PC-3 (cell line): ENCODE measurements at places on chromosomes 4 and X. TPM values are rescaled to one million over a fixed set of nuclear protein-coding genes. Genes with fewer than 3 reads are reported as not detected.

Gene VSIG1
- total RNA-seq, result 0.84 and 4.8 TPM in 2 replicates

Gene SLITRK2
- total RNA-seq, result 0.07 TPM in 1 of 2 replicates, not detected in the other

Gene PDCL2
- total RNA-seq, result not detected in 2 replicates

DNA sequence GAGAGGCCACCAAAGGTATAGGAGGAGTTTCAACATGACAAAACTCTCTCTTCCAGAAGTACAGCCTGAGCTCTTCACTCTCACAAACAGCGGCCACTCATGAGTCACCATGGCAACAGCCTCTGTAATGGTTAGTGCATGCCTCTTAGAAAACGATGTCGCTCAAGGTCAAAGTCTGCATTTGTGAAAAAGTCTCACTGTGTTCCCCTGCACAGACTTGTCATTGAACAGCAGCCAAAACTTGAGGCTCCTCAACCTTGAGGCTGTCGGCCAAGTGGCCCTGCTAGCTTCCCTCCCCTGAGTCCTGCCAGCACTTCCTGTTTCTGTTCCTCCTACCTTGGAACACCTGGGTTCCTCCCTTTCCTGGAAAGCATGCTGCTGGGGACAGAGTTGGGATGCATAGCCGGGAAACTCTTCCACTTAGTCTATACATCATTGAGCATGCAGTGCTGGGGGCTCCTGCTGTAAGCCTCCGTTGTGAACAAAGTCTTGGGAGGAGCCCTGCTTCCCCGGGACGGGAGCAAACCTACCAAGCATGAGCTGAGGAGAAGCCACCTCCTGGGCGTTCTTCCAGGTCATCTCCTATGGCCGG, 66.6 kb downstream of the ING2 start:
- H3K4me1 ChIP-seq, result no peaks in the 10 kb centered on the region
- H3K36me3 ChIP-seq, result no peaks in the 10 kb centered on the region
- H3K27ac ChIP-seq, result no peak overlapping the region
- peak; percentile 15 for DNase-seq
- H3K27me3 ChIP-seq, result peaks cover 9% of the 10 kb centered on the region; the same call in 1 of the 2 replicates

DNA sequence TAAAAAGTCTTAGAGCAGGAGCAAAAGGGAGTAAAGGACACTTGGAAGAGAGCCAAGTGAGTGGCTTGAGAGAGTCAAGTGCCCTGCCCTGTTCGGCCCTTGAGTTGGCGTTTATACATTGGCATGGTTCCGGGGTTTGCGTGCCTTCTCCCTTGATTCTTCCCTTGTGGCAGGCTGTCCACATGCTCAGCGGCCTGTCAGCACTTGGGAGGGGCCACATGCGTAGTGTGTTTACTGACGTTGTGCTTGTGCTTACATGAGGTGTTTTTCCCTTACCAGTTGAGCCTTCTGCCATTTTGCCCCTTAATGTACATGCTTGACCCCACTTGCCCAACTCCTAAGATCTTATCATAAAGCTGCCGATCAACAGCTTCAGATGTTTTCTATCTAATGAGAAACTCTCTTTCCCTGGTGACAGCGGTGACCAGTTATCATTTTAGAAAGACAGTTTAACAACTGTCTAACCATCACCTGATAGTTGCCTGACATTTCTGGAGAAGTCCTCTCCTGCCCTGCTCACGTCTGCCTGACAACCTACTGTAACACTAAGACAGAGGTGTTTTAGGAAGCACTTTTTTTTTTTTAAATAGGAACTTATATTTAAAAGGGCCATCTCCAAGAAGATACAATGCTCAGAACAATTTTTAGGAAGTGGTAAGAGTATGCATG, 49.5 kb upstream of the GC start:
- peak; percentile 22 for DNase-seq
- H3K4me1 ChIP-seq, result no peaks in the 10 kb centered on the region
- no peaks in the 10 kb centered on the region for H3K36me3 ChIP-seq
- no peak overlapping the region for H3K4me3 ChIP-seq

- H3K27ac ChIP-seq, result no peak overlapping the region
- peaks cover 13% of the 10 kb centered on the region for H3K4me1 ChIP-seq
- no peaks in the 10 kb centered on the region for H3K36me3 ChIP-seq
Observed at GRCh38 chr4:16264798-16265197, 38.5 kb upstream of the TAPT1 start.

DNA sequence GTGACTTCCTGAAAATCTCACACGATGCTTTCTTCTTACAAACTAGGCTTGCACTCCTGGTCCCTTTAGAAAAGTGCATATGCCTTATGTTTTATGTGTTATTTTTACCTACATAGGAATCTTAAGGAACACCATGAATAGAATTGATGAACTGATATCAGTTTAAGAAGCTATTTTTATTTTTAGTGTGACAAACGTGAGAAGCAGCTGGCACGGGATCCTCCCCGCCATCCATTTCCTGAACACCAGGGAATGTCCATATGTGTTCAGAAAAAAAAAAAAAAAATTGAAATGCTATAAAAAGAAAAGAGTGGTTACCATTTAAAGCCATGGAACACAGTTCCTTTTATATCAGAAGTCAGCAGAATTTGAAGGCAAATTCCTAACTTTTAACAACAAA, 1096.1 kb upstream of the PRKX start:
- no peaks in the 10 kb centered on the region for H3K4me1 ChIP-seq
- H3K4me3 ChIP-seq, result no peak overlapping the region
- H3K27me3 ChIP-seq, result no peaks in the 10 kb centered on the region
- DNase-seq, result no peak
- H3K27ac ChIP-seq, result no peak overlapping the region
- no peaks in the 10 kb centered on the region for H3K36me3 ChIP-seq

GRCh38 chrX:16319929-16320328, 152.6 kb downstream of the MAGEB17 start:
- no peaks in the 10 kb centered on the region for H3K27me3 ChIP-seq
- H3K36me3 ChIP-seq, result no peaks in the 10 kb centered on the region

- DNase-seq, result no peak
- H3K4me3 ChIP-seq, result no peak overlapping the region
- no peaks in the 10 kb centered on the region for H3K4me1 ChIP-seq
- peaks cover 10% of the 10 kb centered on the region; the same call in 1 of the 2 replicates for H3K27me3 ChIP-seq
- no peaks in the 10 kb centered on the region for H3K36me3 ChIP-seq
Observed at GRCh38 chrX:39718981-39719380, 378.8 kb downstream of the BCOR start.

DNA sequence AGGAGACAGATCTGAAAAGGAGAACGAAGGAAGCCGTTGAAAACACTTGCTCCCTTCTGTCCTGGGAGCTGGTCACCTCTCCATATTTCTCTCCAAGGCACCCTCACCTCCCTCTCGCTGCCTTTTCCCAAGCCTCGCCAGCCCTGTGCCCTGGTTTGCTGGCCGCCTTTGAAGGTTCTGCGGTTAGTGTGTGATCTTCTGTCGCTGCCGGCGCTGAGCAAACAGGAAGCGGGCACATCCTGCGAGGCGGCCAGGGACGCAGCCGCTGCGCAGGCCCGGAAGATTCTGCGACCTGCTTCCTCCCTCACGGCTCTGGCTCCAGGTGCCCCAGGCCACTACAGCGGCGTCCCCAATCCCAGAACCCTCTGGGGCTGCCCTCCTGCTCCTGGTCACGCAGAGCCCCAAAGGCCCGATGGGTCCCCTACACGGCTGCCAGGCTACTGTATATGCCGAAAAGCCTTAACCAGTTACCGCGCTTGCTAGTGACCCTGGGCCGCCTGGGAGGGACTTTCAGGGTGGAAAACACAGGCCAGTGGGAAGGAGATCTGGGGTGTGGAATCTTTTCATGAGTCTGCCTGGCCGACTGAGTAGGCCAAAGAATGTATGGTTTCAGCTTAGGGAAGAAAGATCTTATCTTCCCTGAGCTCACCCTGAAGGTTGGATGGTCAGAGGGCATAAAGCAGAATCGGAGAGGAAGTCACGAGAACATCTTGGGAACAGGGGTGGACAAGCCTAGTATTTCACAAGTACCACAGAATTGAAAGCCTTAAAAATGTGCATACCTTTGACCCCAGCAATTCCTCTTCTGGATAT, 2.3 kb upstream of the SASH3 start:
- peaks cover 12% of the 10 kb centered on the region for H3K4me1 ChIP-seq
- peak; percentile 61 for DNase-seq
- no peaks in the 10 kb centered on the region for H3K27me3 ChIP-seq
- no peak overlapping the region for H3K27ac ChIP-seq

DNA sequence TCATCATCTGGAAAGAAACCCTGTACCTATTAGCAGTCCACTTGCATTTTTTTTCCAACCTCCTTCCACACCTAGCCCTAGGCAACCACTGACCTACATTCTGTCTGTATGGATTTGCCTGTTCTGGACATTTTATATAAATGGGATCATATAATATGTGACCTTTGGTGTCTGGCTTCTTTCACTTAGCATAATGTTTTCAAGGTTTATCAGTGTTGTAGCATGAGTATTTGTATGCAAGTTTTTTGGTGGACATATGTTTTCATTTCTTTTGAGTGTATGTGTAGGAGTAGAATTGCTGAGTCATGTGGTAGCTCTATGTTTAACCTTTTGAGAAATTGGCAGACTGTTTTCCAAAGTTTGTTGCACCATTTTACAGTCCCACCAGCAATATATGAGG, 198.6 kb downstream of the CEP135 start:
- H3K36me3 ChIP-seq, result no peaks in the 10 kb centered on the region
- no peak overlapping the region for H3K4me3 ChIP-seq

DNA sequence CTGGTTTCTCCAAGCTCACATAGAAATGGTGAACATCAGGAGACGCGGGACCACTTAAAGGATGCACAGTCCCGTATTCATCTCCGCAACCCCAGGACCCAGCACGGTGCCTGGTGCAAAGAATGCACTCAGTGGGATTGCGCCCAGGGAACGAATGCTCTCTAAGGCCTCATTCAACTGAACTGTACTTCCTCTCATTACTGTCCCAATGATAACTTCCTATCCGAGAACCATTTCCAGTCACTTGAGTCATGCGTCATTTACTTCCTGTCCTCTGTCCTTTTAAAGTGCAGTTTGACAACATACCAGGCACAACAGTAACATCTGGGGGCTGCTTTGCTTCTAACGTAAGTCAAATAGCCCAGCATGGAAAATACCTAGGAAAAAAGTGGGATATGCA, 75.7 kb downstream of the RBM47 start:
- H3K27ac ChIP-seq, result no peak overlapping the region
- no peaks in the 10 kb centered on the region for H3K36me3 ChIP-seq
- no peaks in the 10 kb centered on the region for H3K27me3 ChIP-seq
- H3K4me3 ChIP-seq, result no peak overlapping the region

GRCh38 chr4:128688846-128689437, 120.6 kb upstream of the JADE1 start:
- H3K4me3 ChIP-seq, result no peak overlapping the region
- DNase-seq, result no peak
- no peaks in the 10 kb centered on the region for H3K36me3 ChIP-seq
- no peaks in the 10 kb centered on the region for H3K4me1 ChIP-seq
- no peak overlapping the region for H3K27ac ChIP-seq
- H3K27me3 ChIP-seq, result no peaks in the 10 kb centered on the region

DNA sequence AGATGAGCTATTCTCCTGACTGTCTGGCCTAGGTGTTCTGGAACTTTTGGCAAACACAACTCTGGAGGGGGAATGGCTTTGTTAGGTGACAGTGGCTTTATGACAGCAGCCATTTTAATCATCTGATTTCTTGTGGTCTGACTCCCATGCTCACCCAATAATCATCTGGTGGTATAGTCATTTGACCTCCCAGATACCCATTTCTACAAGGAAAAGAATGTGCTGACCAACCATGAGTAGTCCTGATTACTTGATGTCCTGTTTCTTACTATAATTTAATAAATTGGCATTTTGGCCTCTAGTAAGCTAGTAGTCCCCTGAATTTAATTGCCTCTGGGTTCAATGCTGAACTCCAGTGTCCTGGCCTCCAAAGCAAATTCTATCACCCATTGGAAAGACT, 109.9 kb upstream of the DUSP21 start:
- peak; percentile 9 for DNase-seq
- H3K4me3 ChIP-seq, result no peak overlapping the region
- no peaks in the 10 kb centered on the region for H3K27me3 ChIP-seq
- peaks cover 4% of the 10 kb centered on the region; the same call in 1 of the 2 replicates for H3K4me1 ChIP-seq
- H3K27ac ChIP-seq, result no peak overlapping the region

- no peaks in the 10 kb centered on the region for H3K27me3 ChIP-seq
- no peak overlapping the region for H3K27ac ChIP-seq
- no peaks in the 10 kb centered on the region for H3K36me3 ChIP-seq
- no peaks in the 10 kb centered on the region for H3K4me1 ChIP-seq
- H3K4me3 ChIP-seq, result no peak overlapping the region
- peak; percentile 88 for DNase-seq
Observed at GRCh38 chrX:136953867-136954787, 73.6 kb upstream of the RBMX start.

- DNase-seq, result peak; percentile 28
- no peaks in the 10 kb centered on the region for H3K27me3 ChIP-seq
- peaks cover 44% of the 10 kb centered on the region for H3K4me1 ChIP-seq
- H3K36me3 ChIP-seq, result no peaks in the 10 kb centered on the region
Observed at GRCh38 chr4:8180310-8181093, 18.6 kb upstream of the SH3TC1 start.
